ENCODE measurements at places on chromosomes 3 and 15. TPM values are rescaled to one million over a fixed set of nuclear protein-coding genes. Genes with fewer than 3 reads are reported as not detected.

DNA sequence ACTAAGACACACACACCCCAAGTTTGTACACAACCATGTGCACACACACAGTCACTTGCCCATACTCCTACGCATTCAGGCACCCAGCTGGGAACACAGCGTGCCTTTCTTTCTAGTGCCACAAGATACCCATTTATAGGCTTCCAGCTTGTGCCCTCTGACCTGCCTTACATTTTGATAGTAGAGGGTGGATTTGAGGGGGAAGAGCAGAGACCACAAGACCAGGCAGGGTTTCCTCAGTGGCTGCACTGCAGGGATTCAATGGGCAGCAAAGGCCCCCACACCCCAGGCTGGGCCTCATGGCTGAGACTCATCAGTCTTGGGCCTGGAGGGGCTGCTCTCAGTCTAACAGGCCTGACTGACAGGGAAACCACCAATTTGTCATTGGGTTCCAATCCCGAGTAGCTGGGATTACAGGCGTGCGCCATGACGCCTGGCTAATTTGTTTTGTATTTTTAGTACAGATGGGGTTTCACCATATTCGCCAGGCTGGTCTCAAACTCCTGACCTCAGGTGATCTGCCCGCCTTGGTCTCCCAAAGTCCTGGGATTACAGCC, 18.8 kb upstream of the ANKDD1A start:
- H3K4me3 ChIP-seq, result no peak overlapping the region
- H3K4me1 ChIP-seq, result peaks cover 57% of the 10 kb centered on the region
- no peak overlapping the region for H3K27ac ChIP-seq
- no peaks in the 10 kb centered on the region for H3K36me3 ChIP-seq
- H3K27me3 ChIP-seq, result no peaks in the 10 kb centered on the region

DNA sequence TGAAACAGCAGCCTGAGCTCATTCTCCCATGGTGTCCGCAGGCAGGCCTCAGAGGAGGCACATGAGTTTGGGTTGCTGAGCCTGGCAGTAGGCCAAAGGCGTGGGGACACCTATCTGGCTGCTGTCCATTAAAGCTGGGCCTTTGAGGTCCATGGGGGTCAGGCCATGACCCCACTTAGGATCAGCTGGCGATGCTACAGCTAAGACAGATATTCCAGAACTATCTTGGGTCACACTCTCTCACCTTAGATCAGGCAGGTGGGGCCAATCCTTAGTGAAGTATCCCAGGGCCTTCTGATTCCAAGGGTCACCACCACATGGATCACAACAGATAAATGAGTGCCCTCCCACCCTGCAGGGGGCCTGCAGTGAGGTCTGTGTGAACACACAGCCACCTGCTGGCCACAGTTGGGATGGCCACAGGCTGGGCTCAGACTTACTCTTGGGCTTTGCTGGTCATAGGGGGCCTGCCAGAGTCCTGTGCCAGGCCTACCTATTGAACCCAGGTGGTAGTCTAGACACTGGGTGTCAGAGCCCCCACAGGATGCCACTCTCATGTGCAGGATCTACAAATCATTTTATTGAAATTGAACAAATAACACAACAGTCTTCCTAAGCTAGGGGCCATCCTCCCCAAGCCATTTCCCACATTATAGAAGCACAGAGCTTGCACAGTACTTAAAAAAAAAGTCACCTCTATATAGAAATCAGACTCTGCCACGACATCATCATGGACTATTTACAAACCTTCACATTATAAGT, 2.0 kb upstream of the HYAL2 start:
- peak overlapping the region; percentile 44 for H3K27ac ChIP-seq
- peaks cover 23% of the 10 kb centered on the region for H3K4me1 ChIP-seq
- peak; percentile 46 for DNase-seq
- no peak overlapping the region for H3K4me3 ChIP-seq

The HIGD2B gene
- not detected for total RNA-seq

The CFAP91 gene
- not detected for total RNA-seq

GRCh38 chr3:32302601-32303398, 64.3 kb downstream of the CMTM8 start:
- H3K4me3 ChIP-seq, result no peak overlapping the region
- H3K27ac ChIP-seq, result no peak overlapping the region
- no peak for DNase-seq
- H3K4me1 ChIP-seq, result no peaks in the 10 kb centered on the region
- H3K36me3 ChIP-seq, result no peaks in the 10 kb centered on the region

The ZNF80 gene
- not detected for total RNA-seq

GRCh38 chr3:184039414-184039813, 7.9 kb downstream of the HTR3D start:
- no peaks in the 10 kb centered on the region for H3K36me3 ChIP-seq
- peaks cover 30% of the 10 kb centered on the region for H3K27me3 ChIP-seq
- no peak for DNase-seq

DNA sequence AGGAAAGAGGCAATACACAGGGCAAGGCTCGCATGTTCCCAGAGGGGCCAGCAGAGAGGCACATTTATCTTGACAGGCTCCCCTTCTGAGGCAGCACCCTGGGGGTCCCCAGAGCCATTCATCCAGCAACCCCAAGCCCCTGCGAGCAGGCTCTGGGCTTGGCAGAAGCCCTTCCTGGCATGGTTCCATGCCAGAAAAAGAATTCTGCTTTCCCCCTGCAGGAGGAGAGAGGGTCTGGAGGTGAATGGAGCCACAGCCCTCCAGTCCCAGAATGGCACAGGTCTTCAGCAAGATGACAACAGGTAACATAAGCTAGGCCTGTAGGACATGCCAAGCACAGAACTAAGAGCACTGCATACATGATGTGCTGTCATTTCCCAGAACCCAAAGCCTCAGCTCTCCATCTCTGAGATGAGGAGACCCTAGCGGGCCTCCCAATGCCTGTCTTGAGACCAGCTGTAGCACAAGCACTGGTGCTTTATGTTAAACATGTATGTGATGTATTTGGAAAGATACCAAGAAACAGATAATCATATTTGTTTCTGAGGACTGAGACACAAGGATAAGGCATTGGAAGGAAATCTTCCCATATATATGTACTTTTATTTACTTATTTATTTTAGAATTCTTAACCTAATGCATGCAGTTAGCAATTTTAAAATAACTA, 121.6 kb downstream of the ALDH1A2 start:
- peaks cover 12% of the 10 kb centered on the region for H3K27me3 ChIP-seq
- no peaks in the 10 kb centered on the region for H3K36me3 ChIP-seq
- no peaks in the 10 kb centered on the region for H3K4me1 ChIP-seq
- no peak overlapping the region for H3K27ac ChIP-seq
- H3K4me3 ChIP-seq, result no peak overlapping the region

DNA sequence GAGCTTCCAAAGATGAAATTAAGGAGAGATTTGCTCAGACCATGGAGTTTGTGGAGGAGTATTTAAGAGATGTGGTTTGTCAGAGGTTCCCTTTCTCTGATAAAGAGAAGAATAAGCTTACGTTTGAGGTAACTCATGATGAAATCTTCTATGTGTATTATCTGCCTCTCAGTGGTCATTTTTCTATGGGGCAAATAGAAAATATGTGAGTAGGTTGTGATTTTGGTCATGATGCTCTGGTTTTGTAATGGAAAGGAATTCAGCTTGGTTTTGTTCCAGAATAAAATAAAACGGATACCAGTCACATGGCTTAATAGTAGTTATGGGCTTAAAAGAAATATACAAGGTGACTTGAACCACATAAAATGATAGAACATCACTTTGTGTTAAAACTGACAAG, 181.1 kb downstream of the ITPR1 start:
- no peak overlapping the region for H3K4me3 ChIP-seq
- peaks cover 15% of the 10 kb centered on the region for H3K4me1 ChIP-seq
- no peak for DNase-seq
- peaks cover 3% of the 10 kb centered on the region for H3K27me3 ChIP-seq

DNA sequence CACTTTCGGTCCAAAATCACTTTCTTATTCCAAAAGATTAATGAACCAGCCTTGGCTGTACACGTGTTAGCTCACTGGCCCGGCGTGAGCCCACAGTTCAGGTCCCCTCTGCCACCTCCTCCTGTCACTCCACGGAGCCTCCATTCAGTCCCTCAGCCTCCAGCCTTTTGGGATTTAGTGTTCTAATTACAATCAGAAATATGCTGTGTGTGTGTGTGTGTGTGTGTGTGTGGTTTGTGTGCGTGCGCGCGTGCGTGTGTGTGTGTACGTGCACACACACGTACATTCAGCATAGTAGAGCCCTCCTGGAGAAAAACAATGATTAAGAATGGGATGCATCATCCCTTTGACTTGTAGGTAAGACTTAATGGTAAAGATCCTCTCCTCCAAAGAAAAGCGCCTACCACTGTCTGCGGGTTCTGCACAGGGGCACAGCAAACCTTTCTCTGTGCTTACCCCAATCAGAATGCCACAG, 801 bp downstream of the CA12 start:
- peak overlapping the region; percentile 47 for H3K27ac ChIP-seq
- H3K27me3 ChIP-seq, result peaks cover 7% of the 10 kb centered on the region
- peak overlapping the region; percentile 89 for H3K4me3 ChIP-seq
- DNase-seq, result no peak

DNA sequence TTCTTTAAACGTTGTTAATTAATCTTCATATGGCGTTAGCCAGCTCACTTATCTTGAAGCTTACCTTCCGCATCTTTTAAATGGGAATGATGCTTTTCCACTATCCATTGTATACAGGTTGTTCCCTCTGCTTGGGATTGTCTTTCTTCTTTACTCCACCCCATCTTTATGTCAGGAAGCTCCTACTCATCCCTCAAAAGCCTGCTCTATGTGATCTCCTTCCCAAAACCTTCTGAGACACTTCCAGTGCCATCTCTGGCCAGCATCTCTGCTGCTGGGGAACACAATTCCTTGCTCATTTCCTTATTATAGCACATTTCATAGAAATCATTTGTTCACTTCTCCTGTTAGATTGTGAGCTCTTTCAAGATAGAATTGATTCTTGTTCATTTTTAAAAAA, 4.3 kb downstream of the RASA2 start:
- no peaks in the 10 kb centered on the region for H3K27me3 ChIP-seq
- peaks cover 5% of the 10 kb centered on the region for H3K36me3 ChIP-seq
- H3K27ac ChIP-seq, result no peak overlapping the region
- H3K4me1 ChIP-seq, result peaks cover 53% of the 10 kb centered on the region

GRCh38 chr3:187183210-187183862, 13.9 kb upstream of the RTP1 start:
- H3K4me1 ChIP-seq, result peaks cover 62% of the 10 kb centered on the region
- no peak overlapping the region for H3K4me3 ChIP-seq
- DNase-seq, result no peak
- H3K27me3 ChIP-seq, result 0 out of 2 replicates have a peak, but pooled peaks cover 3% of the 10 kb centered on the region
- H3K27ac ChIP-seq, result no peak overlapping the region
- H3K36me3 ChIP-seq, result no peaks in the 10 kb centered on the region

DNA sequence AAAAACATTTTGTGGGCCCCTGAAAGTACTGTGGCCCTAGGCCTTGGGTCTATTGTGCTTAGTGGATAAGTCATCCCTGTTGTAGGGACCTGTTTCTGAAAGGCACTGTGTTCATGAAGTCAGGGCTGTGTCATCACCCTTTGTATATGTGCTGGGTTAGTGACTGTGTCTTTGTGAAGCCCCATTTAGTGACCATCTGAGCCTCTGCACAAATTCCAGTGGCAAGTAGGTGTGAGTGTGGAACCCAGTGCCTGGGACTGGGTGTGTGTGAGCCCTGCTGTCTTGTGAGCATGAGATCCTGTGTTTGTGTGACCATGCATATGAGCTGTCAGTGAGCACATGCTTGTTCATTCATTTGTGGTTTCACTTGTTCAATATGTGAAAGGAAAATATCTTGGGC, 1.2 kb upstream of the HYAL1 start:
- H3K27ac ChIP-seq, result no peak overlapping the region
- no peak overlapping the region for H3K4me3 ChIP-seq
- no peaks in the 10 kb centered on the region for H3K36me3 ChIP-seq
- no peaks in the 10 kb centered on the region for H3K27me3 ChIP-seq
- no peak for DNase-seq

GRCh38 chr3:66525771-66526170, 24.9 kb upstream of the LRIG1 start:
- no peak for DNase-seq
- H3K4me1 ChIP-seq, result no peaks in the 10 kb centered on the region
- no peaks in the 10 kb centered on the region for H3K36me3 ChIP-seq

The CASR gene
- not detected for total RNA-seq

The SCAANT1 gene
- total RNA-seq, result not detected

GRCh38 chr3:32315441-32315840, 76.2 kb upstream of the CMTM7 start:
- peaks cover 9% of the 10 kb centered on the region for H3K4me1 ChIP-seq
- H3K36me3 ChIP-seq, result no peaks in the 10 kb centered on the region
- peaks cover 23% of the 10 kb centered on the region for H3K27me3 ChIP-seq
- no peak overlapping the region for H3K4me3 ChIP-seq
- H3K27ac ChIP-seq, result no peak overlapping the region

The LCMT2 gene
- total RNA-seq, result 6.4 TPM

GRCh38 chr15:39907216-39907615, 12.8 kb downstream of the GPR176 start:
- peaks cover 80% of the 10 kb centered on the region for H3K4me1 ChIP-seq
- no peak for DNase-seq
- H3K27me3 ChIP-seq, result no peaks in the 10 kb centered on the region
- no peak overlapping the region for H3K4me3 ChIP-seq
- H3K36me3 ChIP-seq, result peaks cover 45% of the 10 kb centered on the region

GRCh38 chr15:39552556-39552955, 28.3 kb upstream of the THBS1 start:
- H3K36me3 ChIP-seq, result no peaks in the 10 kb centered on the region
- no peak for DNase-seq
- H3K4me3 ChIP-seq, result no peak overlapping the region
- H3K4me1 ChIP-seq, result peaks cover 23% of the 10 kb centered on the region

DNA sequence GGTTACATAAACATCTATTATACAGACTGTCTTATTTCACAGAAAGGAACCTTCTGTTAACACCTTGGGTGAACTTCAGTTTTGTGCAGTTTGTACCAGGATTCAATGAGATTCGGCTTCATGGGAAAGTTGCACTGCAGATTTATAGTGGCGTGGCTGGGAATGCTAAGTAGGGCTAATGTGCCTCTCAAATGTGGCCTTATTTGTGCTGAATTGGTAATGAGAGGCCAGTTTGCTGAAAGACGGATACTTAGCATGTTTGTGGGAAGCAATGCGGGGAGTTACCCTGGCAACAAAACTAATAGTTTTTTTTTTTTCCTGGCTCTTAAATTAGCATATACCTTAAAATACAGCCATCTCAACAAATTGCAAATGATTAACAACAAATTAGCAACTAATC, 28.6 kb upstream of the CEMIP start:
- peaks cover 36% of the 10 kb centered on the region for H3K36me3 ChIP-seq
- no peak overlapping the region for H3K27ac ChIP-seq
- DNase-seq, result no peak
- H3K4me1 ChIP-seq, result peaks cover 32% of the 10 kb centered on the region
- no peaks in the 10 kb centered on the region for H3K27me3 ChIP-seq

The KBTBD13 gene
- total RNA-seq, result not detected

GRCh38 chr3:171797873-171798272, 12.4 kb downstream of the PLD1 start:
- no peak overlapping the region for H3K4me3 ChIP-seq
- no peaks in the 10 kb centered on the region for H3K27me3 ChIP-seq
- H3K4me1 ChIP-seq, result peaks cover 31% of the 10 kb centered on the region
- DNase-seq, result no peak
- no peaks in the 10 kb centered on the region for H3K36me3 ChIP-seq

GRCh38 chr3:133486658-133487057, 86.8 kb downstream of the BFSP2 start:
- no peaks in the 10 kb centered on the region for H3K36me3 ChIP-seq
- H3K27ac ChIP-seq, result no peak overlapping the region
- DNase-seq, result no peak
- peaks cover 24% of the 10 kb centered on the region for H3K4me1 ChIP-seq
- H3K27me3 ChIP-seq, result peaks cover 4% of the 10 kb centered on the region
- no peak overlapping the region for H3K4me3 ChIP-seq

GRCh38 chr3:185094697-185095096, 58.2 kb downstream of the C3orf70 start:
- peaks cover 13% of the 10 kb centered on the region for H3K27me3 ChIP-seq
- no peak for DNase-seq
- no peak overlapping the region for H3K4me3 ChIP-seq
- H3K4me1 ChIP-seq, result peaks cover 5% of the 10 kb centered on the region

Data from HFFc6 (cell line).